ENCODE measurements at places on chromosomes 7 and 10.

DNA sequence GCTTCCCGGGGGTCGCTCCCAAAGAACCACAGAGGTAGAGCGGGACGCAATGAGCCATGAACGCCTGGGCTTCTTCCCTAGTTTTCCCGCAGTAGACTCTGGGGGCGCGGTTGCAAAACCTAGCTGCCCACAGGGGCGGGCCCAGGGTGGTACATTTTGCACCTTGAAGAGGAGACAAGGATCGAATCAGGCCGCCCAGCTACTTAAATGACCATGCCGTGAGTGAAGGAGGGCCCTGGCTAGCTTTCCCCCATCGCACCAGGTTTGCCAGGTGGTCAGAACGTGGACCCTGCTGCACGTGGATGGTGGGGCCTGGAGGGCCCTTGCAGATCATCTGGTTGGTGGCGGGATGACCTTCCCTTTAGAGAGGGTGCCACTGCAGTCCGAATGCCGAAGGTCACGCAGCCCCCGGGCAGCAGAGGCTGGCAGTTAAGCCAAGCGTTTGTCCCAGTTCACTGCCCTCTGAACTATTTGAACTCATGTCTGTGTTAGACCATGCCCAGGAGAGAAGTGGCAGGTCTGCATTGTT, 604 bp upstream of the SHTN1 start:
- DNase-seq = no peak

DNA sequence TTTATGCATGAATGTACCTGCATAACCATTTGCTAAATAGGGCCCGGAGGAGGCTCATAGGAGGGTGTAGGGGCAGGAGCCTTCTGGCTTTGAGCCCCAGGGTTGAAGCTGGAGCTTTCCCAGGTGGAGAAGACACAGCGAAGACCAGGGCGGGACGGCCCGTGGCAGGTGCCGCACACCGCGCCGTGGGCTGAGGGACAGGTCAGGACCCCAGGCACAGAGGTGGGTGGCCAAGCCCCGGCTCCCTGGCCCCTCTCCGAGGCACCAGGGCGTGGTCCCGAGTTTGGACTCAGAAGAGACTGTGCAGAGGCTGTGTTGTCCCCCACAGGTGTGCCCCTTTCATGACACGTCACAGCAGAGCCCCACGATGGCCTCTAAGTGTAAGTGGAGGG, 56.5 kb downstream of the PWWP2B start:
- DNase-seq = no peak

- no peak for DNase-seq
Observed at GRCh38 chr10:91525896-91526712, 106.8 kb downstream of the PPP1R3C start.

DNA sequence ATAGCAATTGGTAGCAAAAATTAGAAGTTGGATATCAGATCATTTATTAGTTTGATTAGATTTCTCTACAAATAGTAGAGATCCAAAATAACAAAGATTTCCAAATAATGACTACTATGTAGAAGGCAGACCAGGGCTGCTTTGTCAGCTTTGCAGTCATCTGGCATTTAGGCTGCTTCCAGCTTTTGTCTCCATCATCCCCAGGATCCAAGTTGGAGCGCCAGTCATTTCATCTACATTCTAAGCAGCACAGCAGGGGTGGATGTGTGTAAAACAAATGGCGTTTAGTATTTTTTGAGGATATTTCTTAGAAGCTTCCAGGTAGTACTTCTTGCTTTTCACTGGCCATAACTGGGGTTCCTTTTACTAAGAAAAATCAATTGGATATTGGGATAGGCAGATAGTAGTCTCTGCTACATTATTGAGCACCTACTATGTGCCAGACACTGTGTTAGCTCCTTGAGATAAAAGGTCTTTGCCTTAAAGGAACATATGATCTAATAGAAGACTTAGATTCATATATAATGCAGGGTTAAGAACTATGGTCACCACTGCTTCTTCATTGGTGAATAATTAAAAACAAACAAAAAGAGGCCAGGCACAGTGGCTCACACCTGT, 41.5 kb downstream of the TPST1 start:
- DNase-seq = no peak

DNA sequence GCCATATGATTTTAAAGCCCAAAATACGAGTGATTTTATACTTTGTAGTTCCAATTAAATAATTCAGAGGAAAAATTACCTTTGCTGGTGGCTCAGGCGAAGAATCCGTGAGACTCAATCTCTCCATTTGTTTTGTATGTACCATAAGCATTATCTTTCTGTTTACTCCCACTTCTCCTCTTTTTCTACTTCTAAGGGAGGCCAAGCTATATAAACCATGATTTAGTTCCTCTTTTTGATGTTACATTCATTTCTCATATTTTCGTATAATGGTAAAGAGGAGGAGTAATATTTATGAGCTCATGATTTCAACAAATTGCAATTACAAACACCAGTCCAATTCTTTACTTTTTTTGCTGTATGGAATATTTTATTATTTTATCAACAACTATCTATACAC, 50.6 kb upstream of the TES start:
- no peak for DNase-seq
